ENCODE measurements at places on chromosomes 16 and 17.

GRCh38 chr16:15690296-15690695 is 40.3 kb downstream of the NDE1 start:
- no peak for DNase-seq

- DNase-seq = no peak
Observed at GRCh38 chr17:77827511-77827910, 131.0 kb upstream of the TNRC6C start.

- DNase-seq = peak; percentile 87
Observed at GRCh38 chr17:65278050-65278819, 141.1 kb downstream of the RGS9 start.

- DNase-seq = no peak
Observed at GRCh38 chr16:78483124-78483992, 383.9 kb downstream of the WWOX start.

- DNase-seq = no peak
Observed at GRCh38 chr17:82022310-82022980, at the start of gene CENPX. TSS of gene CENPX (minus strand) at chr17:82022878. CDS start at chr17:82022861, 17 bp downstream.

DNA sequence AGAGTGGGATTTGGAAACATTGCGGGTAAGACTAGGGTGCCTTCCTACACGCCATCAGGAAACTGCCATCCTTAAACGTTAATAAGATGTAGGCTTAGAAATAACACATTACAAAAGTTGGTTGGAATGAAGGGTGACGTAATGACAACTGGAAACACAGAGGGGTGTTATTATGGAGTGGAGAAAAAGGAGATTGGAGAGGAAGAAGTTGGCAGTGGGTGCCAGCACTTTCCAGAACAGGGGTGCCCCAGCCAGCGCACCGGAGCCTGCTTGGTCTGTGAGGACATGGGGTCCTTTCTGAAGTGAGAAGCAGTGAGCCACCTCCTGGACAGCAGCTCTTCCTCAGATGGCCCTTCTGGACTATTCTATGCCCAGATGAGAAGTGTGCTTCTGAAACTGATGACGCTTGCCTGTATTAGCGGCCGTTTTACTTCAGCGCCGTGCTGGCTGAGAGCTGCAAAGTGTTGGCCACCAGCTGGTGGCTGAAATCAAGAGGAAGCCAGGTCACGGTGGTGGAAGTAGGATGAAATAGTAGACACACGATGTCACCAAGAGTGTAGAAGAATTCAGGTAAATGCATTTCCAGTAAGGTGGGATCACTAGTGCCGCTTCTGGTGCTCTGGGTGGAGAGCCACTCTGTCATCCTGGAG is 244.8 kb downstream of the NTN1 start:
- DNase-seq = no peak

GRCh38 chr16:20300312-20301097 is 26.8 kb downstream of the GP2 start:
- peak; percentile 68 for DNase-seq

- no peak for DNase-seq
Observed at GRCh38 chr17:35889241-35889640, 9.1 kb upstream of the CCL5 start.

DNA sequence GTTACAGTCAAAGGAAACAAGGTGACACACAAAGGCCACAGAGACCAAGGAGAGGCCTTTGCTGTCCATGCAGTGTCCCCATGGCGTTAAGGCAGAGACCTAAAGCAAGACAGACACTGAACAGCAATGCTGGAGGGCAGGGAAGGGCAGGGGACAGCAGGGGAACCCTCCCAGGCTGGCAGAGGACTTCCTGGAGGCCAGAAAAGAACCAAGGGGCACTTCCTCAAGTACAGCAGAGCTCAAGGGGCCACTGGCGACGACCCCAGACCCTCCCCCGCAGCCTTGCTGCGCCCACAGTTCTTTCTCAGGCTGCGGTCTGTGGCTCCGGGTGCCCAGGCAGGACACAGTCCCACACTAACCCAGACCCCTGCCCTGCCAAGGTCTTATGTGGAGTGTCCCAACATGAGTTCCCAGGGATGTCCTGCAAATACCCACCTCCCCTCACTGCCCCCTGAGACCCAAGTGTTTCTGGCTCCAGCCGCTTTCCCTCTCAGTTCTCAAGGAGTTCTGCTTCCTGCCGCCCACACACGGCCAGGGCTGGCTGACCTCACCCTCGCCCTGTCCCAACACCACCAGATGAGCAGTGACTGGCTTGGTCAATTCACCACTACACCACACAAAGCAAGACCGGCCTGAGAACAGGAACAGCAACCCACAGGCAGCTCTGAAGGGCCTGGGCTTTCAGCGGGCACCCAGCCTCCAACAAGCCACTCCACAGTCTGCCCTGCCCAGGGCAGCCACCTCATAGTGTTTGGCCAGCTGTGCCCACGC is 4.2 kb downstream of the CLCN7 start:
- DNase-seq = peak; percentile 65

DNA sequence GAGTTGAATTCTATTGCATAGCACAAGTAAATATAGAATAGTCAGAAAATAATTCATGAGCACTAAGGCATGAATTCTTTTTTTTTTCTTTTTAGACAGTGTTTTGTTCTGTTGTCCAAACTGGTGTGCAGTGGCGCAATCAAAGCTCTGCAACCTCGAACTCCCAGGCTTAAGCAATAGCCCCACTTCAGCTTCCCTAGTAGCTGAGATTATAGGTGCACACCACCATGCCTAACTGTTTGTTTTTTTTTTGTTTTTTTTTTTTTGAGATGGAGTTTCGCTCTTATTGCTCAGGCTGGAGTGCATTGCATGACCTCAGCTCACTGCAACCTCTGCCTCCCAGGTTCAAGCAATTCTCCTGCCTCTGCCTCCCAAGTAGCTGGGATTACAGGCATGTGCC is 16.6 kb downstream of the TUBD1 start:
- no peak for DNase-seq

- no peak for DNase-seq
Observed at GRCh38 chr17:75596320-75597087, 8.9 kb downstream of the MYO15B start.
